ENCODE measurements at places on chromosomes 16 and 17.

GRCh38 chr16:59887856-59888255, 1153.7 kb upstream of the GOT2 start:
- DNase-seq, result no peak

DNA sequence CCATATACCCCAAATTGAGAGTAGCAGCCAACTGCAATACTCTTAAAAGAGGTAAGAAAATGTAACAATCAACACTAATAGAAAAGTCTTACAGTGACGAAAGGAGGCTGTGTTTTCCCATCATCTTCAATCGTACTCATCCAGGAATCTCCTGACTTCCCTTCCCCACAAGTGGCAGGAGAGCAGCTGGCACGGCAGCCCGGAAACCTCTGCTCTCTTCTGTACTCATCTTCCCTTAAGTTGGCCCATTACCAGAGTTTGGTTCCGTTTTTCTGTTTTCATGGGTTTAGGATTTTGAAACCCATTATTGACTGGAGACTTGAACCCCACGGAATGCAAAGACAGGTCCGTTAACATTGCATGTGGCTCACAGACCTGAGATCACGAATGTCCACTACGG, 11.7 kb upstream of the CD300H start:
- no peak for DNase-seq

DNA sequence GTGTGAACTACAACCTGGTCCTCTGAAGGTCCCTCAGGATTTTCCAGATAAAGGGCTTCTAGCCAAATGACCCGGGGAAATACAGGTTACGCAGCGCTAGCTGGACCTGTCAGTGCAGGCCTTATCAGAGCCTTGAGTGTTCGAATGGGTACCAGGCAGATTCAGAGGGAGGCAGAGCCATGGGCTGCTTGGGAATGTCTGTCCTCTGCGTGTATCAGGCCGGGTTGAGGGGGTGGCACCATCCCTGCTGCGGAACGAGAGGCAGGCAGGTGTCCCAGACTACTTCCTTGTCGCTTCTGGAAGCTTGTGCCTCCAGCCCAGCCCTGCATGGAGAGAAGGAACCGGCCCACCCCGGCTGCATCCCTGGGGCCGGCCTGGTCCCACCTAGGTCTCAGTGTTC, 33.6 kb upstream of the SSTR5 start:
- no peak for DNase-seq

DNA sequence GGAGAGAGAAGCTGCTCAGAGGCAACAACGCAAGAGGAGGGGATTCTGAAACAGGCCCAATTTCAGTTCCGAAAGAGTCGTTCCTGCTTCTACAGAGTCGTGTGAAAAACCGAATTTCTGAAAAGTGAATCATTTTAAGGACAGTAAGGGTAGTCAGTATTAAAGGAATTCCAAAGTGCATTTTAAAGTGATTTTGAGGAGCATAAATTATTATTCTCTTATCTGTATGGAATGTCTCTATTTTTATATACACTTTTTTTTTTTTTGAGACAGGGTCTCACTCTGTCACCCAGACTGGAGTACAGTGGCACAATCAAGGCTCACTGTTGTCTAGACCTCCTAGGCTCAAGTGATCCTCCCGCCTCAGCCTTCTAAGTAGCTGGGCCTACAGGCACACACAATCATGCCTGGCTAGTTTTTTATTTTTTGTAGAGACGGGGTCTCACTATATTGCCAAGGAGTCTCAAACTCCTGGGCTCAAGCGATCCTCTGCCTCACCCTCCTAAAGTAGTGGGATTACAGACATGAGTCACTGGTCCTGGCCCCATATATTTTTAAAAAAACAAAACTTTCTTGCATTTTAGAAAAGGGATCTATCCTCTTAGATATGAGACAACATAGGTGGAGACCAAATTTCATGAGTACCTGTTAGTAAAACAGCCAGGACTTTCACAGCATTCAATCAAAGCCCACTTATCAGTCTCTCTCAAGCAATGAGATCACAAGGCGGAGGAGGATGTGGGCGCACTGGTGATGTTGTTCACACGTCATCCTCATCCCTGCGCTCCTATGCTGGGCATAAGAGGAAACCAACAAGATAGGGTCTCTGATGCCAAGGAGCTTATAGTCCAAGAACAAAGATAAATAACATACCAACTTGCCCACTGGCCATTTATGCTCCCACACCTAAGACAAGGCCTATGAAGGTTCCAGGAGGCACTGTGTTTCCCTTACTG, 53.2 kb downstream of the SMG6 start:
- no peak for DNase-seq

- DNase-seq, result no peak
These were observed 438 bp downstream of the RTN4RL1 start for GRCh38 chr17:2024572-2025219.

GRCh38 chr16:84048270-84048669, 5.7 kb upstream of the SLC38A8 start:
- DNase-seq, result no peak

DNA sequence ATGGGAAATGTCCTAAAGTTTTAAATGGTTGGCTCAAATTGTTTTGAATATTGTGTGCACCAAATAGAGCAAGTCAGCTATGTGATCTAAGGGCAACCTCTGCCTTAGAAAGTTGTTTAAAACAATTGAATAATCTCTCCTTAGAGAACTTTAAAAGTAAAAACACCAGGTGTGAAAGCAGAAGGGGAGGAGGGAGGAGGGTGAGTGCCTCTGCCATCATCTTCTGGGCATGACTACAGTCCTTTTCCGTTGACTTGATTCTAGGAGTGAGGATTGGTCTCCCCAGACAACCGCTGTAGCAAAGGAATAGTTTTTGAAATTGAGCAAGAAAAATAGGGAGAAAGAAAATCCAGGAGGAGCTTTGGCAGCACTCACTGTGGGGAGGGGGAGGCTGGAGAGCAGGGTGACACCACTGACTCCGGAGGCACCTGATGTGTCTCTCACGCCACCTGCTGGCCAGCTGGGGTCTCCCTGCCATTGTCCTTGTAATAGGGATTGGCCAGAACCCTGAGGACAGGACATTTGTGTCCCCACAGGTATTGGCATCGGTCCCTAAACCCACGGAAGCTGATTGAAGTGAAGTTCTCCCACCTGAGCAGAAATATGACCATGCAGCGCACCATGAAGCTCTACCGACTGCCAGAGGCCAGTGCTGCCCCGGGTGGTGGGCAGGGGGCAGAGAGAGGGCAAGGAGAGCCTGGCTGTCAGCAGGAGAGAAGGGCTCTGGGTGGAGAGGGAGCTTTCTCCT, 33.3 kb downstream of the PLCD3 start:
- peak; percentile 59 for DNase-seq

GRCh38 chr17:72122010-72122764, 1.4 kb downstream of the SOX9 start:
- DNase-seq, result no peak

DNA sequence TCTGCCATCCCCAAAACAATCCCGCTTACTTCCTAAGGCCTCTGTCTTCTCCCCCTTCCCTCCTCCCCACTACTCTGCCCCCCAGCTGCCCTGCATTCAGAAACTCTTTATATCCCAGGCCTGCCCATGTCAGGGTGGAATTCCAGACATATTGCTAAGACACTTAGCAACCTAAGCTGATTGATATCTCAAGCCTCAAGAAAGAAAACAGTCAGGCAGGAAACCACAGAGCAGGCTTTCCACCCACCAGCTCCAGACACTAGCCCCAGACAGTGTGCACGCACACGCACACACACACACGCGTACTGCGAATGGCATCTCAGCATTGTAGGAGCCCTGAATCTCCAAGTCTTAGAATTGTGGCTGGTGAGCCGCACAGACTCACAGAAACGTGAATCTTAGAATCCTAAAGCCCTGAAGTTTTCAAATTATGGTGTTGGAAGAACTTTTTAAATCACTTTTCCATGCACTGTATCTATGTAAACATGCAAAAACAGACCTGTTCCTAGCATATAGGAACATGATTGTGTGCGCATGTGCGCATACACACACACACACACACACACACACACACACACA, 8.8 kb upstream of the LPCAT2 start:
- no peak for DNase-seq

GRCh38 chr17:13995856-13996271, 73.4 kb upstream of the COX10 start:
- DNase-seq, result no peak

DNA sequence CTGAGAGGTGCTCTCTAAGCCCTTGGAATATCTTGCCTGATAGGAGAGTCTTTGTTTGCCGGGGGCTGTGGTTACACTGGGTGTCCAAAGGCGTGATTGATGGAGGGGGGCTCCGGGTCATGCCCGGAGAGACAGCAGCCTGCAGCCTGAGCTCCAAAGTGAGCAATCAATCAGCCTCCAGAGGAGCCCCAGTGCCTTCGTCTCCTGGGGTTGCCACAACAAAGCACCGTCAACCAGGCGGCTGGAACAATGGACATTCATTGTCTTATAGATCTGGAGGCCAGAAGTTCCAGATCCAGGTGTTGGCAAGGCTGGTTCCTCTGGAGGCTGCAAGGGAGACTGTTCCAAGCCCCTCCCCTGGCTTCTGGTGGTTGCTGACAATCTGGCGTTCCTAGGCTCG, 24.0 kb upstream of the GINS2 start:
- DNase-seq, result no peak

DNA sequence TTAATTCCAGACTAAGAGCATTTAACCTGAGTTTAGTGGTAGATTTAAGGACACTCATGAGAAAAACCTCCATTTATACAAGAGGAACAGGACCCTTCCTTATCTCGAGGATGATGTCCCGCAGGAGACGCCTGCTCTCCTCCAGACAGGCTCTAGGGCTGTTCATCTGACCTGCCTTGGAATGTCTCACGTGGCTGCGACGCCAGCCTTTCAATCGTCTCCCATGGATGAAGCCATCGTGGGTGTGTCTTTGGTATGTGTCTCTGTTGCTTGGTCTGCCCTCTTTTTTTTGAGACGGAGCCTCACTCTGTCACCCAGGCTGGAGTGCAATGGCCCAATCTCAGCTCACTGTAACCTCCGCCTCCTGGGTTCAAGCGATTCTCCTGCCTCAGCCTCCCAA, 16.5 kb downstream of the CHMP6 start:
- no peak for DNase-seq

DNA sequence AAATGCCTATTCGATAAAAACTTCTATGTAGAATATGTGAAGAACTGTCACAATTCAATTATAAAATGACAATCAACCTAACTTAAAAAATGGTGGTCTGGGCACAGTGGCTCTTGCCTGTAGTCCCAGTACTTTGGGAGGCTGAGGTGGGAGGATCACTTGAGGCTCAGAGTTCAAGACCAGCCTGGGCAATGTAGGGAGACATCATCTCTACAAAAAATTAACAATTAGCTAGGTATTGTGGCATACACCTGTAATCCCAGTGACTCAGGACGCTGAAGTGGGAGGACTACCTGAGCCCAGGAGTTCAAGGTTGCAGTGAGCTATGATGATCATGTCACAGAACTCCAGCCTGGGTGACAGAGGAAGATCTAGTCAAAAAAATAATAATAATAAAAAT, 18.6 kb upstream of the METTL9 start:
- no peak for DNase-seq

DNA sequence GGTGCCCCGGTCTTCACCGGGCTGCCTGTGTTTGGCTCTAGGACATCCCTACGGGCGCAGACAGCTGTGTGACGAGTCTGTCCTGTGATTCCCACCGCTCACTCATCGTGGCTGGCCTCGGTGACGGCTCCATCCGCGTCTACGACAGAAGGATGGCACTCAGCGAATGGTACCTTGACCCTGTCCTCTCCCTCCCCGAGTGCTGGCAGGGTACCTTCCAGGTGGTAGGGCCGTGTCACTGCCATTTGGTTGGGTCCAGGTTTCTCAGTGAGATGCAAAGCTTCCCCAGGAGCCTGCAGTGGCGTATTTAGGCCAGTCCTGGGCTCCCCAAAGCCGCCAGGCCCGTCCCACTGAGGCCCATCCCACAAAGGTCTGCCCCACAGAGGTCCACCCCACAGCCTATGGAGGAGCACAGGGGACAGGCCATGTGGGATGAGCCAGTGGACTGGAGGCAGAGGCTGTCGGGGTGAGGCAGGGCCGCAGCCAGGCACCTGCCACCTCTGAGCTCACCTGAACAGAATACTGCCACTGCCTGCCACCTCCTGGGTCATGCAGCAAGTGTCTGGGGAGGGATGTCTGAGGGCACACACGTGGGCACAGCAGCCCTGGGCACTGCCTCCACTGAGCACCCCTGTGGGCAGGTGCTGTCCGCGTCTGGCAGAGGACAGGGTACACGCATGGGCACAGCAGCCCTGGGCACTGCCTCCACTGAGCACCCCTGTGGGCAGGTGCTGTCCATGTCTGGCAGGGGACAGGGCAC, 31.4 kb upstream of the CHMP6 start:
- DNase-seq, result no peak

DNA sequence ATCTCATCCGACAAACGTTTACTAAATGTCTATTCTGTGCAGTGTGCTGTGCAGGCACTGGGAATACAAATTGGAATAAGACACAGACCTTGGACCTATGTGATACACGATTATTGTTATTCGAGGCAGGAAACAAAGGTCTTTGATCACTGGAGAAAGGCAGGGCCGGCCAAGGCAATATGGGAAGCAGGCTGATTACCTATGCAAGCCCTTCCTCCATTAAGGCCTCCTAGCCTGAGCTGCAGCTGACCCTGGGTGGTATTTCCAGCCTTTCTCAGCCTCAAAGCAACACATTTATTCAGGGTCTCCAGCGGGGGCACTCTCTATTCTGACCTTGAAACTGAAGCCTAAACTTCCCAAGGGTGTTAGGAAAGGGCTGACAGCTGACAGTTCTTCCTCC, 13.4 kb downstream of the ST6GALNAC1 start:
- no peak for DNase-seq

DNA sequence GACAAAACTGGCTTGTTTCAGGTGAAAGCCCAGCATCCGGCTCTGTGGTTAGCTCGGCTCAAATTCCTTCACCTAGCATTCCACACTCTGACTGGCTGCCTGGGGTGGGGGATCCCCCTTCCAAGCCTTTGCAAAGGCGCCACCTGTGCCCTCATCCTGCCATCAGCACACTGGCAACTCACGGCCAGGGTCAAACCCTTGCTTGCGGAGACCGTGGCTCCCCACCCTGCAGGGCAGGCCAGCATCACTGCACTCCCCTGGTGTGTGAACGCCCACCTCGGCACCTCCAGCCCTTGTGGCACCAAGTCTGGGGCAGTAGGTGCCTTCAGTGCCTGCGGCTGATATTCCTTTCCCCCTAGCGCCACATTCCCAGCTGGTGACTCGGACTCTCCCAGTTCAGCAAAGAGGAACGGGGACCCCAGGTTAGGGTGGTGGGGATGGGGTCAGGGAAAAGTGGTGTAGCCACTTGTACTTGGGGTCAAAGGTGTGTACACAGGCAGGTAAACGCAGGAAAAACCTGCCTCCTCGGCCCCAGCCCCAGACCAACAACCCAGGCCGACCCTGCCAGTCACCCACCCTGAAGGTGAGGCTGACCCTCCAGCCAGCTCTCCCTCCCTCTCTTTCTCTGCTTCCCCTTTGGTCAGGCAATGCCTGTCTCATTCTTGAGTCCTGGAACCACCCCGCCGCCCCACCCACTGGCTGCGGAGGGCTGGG, 1.1 kb downstream of the FLII start:
- DNase-seq, result no peak

GRCh38 chr17:15171167-15172047, 93.7 kb downstream of the PMP22 start:
- no peak for DNase-seq

- no peak for DNase-seq
These were observed 19.3 kb upstream of the RAI1 start for GRCh38 chr17:17661834-17662385.
